ENCODE measurements at places on chromosomes 1 and 21. TPM values are rescaled to one million over a fixed set of nuclear protein-coding genes. Genes with fewer than 3 reads are reported as not detected.

GRCh38 chr1:26701266-26701994 is 5.6 kb downstream of the ARID1A start:
- DNase-seq, result no peak

GRCh38 chr1:201686714-201687455 is 142.1 kb upstream of the IPO9 start:
- no peak for DNase-seq

Gene DMRTA2
- total RNA-seq, result not detected

Gene AGMAT
- 3.8 TPM for total RNA-seq

DNA sequence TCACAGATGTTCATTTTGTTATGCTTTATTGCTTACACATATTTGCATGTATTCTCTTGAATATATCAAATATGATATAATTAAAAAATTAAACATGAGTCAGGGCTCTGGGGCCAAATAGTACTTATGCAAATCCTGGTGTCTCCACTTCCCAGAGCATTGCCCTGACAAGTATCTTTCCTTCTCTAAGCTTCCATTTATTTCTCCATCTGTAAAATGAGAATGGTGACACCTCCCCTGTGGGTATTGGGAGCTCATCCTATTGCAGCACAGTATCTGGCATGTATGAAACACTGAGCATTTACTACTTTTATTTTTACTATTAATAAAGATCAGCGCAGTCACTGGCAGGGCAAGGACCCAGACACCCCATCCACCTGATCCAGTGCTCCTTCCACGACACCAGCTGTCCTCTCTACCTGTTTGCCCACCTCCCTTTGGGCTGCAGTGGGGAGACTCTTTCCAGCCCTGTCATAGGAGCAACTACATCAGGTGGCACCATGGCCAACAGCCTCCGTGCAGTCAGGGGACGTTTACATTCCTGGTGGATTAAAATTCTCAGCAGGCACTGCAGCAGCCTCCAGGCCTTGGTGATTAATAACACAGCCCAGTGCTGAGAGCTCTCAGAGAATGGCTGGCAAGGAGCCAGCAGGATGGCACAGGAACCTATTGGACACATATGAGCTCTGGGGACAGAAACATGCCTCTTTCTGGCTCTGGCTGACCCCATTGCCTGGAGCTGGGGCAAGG is 113.0 kb downstream of the DMRTB1 start:
- DNase-seq, result no peak

GRCh38 chr1:180769889-180770288 is 138.1 kb downstream of the XPR1 start:
- no peak for DNase-seq

Gene BCAN
- total RNA-seq, result not detected

DNA sequence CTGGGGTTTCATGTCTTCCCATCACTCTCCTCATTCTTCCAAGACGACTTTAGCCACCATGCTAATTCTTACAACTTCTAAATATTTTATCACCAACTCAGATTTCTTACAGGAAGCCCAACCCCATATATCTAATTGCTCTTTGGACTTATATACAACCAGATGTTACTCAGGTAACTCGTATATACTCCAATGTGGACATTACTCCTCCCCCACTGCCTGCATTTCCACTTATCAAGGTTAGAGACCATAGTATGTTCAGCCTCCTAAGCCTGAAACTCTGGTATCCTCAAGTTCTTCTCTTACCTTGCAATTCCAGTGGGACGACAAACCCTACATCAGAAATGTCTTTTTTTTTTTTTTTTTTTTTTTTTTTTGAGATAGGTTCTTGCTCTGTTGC is 2.7 kb upstream of the RCC1 start:
- no peak for DNase-seq

Gene C1orf115
- total RNA-seq, result 0.82 TPM

- DNase-seq, result no peak
These were observed 77.9 kb upstream of the EXO1 start for GRCh38 chr1:241770115-241770514.

GRCh38 chr1:206742719-206743383 is 27.7 kb upstream of the IL19 start:
- no peak for DNase-seq

GRCh38 chr1:52359676-52360594 is 6.1 kb downstream of the CC2D1B start:
- no peak for DNase-seq

Gene EPS8L3
- total RNA-seq, result not detected

GRCh38 chr21:16117331-16117730 is 387.5 kb downstream of the USP25 start:
- DNase-seq, result no peak

- DNase-seq, result no peak
These were observed 40.8 kb downstream of the RGL1 start for GRCh38 chr1:183845681-183846080.

DNA sequence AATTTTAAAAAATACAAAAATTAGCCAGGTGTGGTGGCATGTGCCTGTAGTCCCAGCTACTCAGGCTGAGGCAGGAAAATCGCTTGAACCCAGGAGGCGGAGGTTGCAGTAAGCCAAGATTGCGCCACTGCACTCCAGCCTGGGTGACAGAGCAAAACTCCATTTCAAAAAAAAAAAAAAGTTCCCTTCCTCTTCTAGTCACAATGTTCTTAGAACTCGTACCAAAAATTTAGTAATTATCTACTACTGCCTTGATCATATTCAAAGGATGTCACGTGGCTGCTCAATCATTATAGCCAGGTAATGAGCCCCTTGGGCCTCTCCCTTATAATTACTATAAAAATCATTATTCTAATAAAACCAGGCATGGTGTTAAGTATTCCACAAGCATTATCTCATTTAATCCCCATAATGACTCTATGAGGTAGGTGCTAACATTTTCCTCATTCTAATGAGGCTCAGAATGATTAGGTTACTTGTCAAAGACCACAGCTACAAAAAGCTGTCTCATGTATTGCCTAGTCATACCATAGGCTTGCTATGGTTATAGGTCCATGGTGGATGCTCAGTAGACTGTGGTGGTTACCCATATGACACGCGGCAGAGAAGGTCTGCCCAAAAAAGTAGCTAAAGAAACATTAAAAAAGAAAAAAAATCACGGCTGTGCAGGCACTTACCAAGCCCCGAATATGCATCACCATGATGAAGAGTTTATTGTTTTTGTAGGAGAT is 15.5 kb upstream of the PPP1R15B start:
- no peak for DNase-seq

Gene VHLL
- total RNA-seq, result not detected

Gene MAP10
- total RNA-seq, result 1.2 TPM

Gene WNT2B
- total RNA-seq, result 0.33 TPM

Gene GLMN
- 11.7 TPM for total RNA-seq

Measured in CD4-positive, alpha-beta T cell (primary cell).